ENCODE measurements at places on chromosomes 5 and 9.

- no peak for DNase-seq
Measured at GRCh38 chr9:8962084-8962483, 1162.5 kb upstream of the DMAC1 start.

GRCh38 chr5:153952893-153953292, 85.8 kb downstream of the FAM114A2 start:
- DNase-seq = peak; percentile 55

DNA sequence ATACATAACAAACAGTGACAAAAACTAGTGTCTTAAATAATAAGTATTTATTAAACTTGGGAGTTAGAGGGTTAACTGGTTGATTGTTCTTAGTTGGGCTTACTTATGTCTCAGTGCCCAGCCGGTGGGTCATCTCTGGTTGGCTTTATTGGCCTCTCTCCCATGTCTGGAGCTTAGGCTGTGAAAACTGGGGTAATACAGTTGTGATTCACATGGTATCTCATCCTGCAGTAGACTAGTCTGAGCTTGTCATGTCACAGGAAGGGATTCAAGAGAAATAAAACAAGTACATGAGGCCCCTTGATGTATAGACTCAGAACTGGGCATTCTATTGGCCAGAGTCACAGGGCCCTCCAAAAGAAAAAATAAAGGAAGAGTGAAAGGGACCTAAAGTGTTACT, 466.4 kb upstream of the SMC2 start:
- no peak for DNase-seq

GRCh38 chr9:92590377-92590776, 54.6 kb upstream of the ECM2 start:
- DNase-seq = peak; percentile 80

- no peak for DNase-seq
Measured at GRCh38 chr5:143870362-143870761, 58.4 kb downstream of the HMHB1 start.

- no peak for DNase-seq
Measured at GRCh38 chr5:15487228-15487627, 12.8 kb upstream of the FBXL7 start.

DNA sequence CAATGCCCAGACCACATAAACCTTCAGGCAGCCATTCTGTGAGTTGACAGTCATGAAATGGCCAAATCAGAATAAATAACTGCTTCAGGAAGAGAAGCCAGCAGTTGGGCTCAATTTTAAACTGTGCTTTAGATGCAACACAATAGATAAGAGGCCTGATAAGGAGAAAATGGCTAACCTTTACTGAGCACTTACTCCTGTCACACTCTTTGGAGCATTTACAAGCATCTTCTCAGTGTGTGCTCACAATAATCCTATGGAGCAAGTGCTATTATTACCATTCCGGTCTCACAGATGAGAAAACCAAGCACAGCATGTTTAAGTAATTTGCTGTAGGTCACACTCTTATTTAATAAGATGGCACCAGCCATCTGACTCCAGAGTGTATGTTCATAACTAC, 11.5 kb upstream of the SH3RF2 start:
- no peak for DNase-seq

DNA sequence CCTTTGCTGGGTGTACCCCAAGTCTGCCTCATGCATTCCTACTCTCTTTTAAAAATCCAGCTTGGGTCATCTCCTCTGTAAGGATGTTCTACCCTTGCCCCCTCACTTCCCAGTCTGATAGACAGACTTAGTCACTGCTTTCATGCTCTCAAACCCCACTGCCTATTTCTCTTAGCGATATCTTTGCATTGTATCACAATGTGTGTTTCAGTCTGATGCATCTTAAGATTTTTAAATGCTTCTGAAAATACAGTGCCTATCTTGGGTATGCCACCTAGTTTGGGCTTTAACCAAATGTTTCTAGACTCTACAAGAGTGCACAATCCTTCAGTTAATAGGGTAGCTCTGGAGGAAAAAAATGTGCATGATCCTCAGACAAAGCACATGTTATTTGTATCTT, 97.8 kb downstream of the SNX18 start:
- DNase-seq = no peak

- no peak for DNase-seq
Measured at GRCh38 chr5:177430972-177431316, 4.5 kb downstream of the GRK6 start.

DNA sequence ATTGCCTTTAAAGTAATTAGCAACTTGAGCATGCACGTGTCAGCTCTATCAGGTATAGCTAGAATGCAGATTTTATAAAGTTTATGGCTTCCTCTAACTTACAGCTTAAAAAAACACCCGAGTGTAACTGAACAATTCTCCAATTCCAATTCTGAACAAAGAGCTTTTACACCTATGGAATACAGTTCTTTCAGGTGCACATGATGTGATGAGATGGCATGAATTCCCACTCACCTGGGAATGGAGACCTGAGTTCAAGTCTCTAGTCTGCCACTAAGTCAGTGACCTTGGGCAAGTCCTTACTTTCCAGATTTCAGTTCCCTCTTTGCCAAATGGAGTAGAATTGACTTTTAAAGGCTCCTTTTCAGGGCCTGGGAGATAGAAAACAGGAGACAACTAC, 1.8 kb downstream of the ZFAND5 start:
- no peak for DNase-seq

DNA sequence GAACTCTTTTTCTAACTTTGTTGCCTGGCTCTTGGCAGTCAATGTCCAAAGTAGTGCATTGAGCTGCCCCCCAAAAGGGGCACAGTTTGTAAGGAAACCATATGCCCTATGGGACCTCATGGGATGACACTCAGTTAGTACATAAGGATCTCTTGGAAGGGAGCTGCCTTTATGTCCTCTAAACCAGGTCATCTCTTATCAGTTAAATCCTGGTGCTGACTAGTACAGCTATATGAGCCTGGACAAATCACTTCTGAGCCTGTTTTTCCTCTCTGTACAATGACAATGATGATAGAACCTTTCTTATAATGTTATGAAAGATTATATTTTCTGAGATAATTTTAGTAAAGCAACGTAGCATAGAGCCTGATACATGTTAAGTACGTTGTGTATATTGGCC, 44.1 kb downstream of the PIK3R1 start:
- no peak for DNase-seq

DNA sequence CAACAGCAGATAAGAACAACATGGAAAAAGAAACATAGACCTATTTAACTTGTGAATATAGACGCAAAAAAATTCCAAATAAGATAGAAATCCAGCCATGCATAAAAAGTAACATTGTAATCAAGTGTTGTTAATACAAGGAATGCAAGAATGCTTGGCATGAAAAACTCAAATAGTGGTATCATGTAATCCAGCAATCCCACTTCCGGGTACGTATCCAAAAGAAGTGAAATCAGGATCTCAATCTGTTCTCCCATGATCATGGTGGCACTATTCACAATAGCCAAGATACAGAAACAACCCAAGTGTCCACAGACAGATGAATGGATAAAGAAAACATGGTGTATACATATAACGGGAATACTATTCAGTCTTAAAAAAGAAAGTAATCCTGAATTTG, 437.4 kb downstream of the ARHGEF28 start:
- DNase-seq = no peak

DNA sequence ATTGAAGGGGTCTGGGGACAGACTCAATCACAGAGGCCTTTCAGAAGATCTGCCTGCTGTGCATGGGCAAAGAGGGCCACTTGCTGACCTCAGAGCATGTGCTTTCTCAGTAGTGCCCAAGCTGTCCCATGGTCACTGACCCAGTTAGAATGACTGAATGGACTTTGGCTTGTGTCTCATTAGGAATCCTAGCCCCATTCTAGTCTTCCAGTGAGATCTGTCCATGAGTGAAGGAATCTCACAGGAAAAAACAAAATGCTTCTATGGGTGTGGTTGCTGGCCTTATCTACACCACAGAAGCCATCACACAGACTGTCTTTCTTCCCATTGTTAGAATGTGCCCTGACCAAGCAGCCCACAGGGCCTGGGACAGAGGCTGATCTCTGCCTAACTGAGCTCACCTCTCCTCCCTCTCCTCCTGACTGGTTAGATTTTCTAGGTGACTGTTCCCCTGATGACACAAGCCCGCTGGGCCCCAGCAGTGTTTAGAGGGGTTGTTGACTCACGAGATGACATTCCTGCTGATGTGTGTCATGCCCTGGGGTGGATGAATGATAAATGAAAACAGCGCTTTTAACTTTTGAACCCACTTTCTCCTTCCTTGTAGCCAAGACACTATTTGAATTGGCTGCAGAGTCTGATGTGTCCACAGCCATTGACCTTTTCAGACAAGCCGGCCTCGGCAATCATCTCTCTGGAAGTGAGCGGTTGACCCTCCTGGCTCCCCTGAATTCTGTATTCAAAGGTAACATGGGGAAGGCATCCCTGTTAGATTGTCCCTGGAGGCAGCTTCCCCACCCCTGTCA, 24.8 kb downstream of the TGFBI start:
- DNase-seq = peak; percentile 97

- no peak for DNase-seq
Measured at GRCh38 chr5:71832812-71833715, 114.0 kb downstream of the CARTPT start.

GRCh38 chr5:180803181-180804128, 849 bp upstream of the MGAT1 start:
- no peak for DNase-seq

DNA sequence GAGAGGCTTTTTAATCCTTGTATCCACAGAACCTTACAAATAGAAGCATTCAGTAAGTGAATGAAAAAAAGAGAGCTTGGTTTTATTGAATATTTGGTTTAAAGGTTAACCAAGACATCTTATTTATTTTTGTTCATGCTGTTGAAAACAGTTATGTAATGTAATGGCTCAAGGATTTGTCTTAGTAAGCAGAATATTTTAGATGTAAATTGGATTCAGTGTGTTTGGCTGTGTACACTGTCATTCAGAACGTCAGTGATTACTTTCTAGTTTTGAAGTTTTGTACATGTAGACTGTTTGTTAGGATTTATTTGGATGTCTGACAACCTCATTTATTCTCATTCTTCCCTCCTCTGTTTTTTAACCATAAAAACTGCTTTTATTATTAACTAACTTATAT, 31.3 kb downstream of the KCNN2 start:
- DNase-seq = no peak

DNA sequence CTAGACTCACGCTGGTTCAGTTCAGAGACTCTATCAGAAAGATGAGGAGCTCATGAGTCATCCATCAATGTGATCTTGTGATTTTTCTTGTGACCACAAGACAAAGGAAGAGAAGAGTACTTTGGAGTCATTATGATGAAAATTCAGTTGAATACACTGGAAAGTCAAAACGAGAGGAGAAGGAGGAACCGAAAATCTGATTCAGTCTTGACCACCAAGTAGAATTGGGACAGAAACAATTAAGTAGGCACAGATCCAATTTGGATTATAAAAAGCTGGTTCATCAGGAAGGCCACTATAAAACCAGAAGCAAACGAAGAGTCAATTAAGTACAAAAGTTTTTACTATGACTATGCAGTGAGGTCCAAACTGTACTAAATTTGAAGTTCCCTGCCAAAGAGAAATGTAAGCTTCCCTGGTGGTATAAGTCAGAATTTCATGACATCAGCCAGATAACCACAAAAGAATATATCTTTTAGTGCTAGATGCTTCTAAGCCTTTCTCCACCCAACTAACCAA, 90.9 kb downstream of the THBS4 start:
- peak; percentile 95 for DNase-seq

DNA sequence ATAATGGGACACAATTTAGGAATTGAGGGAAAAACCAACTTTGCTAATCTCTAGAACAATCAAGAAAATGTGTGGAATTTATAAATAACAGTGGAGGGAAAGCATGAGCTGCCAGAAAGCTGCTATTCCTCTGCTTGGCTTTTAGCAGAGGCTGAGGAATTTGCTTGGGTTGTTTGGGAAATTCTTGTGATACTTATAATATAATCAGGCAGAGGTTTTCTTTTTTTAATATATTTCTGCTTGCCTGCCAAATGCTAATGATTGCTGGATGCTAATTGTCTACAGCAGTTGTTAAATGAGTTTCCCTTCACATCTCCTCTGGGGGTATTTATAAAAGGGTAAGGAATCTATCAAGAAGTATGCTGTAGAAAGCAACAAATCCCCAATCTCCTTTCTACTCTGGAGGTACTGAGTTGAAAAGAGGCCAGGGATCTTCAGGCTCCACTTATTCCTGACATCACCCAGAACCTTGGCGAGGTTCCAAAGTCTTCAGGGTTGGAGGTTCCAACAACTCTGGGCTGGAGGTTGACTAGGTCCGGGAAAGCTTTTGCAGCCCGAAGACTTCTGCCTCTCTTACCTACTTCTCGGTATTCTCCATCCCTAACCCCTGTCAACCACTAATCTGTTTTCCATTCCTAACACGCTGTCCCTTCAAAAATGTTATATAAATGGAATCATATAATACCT, 60.4 kb upstream of the TMED7 start:
- DNase-seq = peak; percentile 51

DNA sequence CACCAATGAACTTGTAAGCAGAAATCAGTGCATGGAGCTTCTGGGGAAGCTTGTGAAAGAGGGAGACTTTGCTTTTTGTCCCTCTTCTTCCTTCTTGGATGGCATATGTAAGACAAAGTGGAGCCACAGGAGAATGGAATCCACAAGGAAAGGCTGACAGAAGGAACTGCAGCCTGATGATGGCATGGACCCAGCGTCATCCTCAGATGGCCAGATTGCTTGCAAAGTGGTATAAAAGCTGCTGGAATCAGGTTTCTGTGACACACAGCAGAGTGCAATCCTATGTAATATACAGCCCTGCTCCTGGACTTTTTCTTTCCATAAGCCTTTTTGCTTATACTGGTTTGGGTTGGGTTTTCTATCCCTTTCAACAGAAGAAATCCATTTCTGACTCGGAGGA, 31.4 kb upstream of the SPARC start:
- DNase-seq = no peak

- DNase-seq = peak; percentile 78
Measured at GRCh38 chr9:127568971-127569885, 42.8 kb upstream of the STXBP1 start.

DNA sequence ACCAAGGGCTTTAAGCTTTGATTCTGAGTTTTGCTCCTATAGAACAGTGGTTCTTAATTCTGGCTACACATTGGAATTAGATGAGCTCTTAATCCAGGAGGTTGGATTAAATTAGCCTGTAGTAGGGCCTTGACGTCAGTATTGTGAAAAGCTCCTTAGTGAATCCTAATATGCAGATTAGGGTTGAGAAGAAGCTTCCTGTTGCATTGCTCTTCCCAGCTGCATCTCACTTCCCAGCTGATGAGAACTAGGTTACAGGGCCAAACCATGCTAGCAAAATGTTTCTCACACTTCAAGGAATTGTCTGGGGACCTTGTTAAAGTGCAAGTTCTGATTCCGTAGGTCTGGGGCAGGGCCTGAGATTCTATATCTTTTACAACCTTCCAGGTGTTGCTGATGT, 300.0 kb downstream of the ZSWIM6 start:
- DNase-seq = no peak

DNA sequence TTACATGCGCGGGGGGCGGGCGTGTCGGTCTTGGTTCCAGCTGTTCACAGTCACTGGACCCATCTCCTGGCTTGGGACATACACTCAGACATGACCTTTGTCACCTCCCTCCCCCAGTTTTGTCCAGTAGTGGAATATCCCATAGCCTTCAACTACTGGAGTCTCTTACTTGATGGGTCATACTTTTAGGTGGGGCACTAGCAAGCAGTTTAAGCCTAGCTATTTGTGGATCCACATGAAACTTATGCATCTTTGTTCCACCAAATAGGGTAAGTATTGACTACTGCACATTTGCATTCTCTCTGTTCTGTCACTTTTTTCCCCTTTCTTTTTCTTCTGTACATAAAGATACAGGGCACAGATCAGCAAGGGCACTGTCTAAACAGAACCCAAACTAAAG, 15.4 kb upstream of the MAMDC2 start:
- DNase-seq = no peak

GRCh38 chr5:33975852-33976251, 8.6 kb downstream of the SLC45A2 start:
- DNase-seq = no peak
